Left lung (tissue), 14 donors: ENCODE measurements at places on chromosomes 5 and 9. TPM values are rescaled to one million over a fixed set of nuclear protein-coding genes. Genes with fewer than 3 reads are reported as not detected.
A peak's percentile ranks its signal among the peaks of the same experiment; 100 is the strongest.

DNA sequence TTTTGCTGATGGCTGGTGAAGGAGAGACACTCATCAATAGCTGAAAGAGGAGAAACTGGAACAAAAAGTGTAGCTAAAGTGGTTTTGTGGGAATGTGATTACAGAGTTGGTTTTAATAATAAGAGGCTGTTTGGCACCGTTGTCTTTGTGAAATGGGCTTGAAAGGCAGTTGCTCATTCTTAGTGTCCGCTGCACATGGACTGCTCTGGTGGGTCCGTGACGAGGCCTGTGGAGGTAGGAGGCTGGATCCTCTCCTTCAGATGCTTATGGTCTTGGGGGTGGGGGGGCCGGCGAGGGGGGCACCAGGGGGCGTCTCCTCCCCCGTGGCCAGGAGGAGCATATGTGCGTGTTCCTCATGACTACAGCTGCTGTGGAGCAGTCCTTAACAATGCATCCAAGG is 29.8 kb downstream of the FUBP3 start:
- H3K4me1 ChIP-seq: no peaks in the 10 kb centered on the region
- no peak for DNase-seq
- H3K36me3 ChIP-seq: no peaks in the 10 kb centered on the region

DNA sequence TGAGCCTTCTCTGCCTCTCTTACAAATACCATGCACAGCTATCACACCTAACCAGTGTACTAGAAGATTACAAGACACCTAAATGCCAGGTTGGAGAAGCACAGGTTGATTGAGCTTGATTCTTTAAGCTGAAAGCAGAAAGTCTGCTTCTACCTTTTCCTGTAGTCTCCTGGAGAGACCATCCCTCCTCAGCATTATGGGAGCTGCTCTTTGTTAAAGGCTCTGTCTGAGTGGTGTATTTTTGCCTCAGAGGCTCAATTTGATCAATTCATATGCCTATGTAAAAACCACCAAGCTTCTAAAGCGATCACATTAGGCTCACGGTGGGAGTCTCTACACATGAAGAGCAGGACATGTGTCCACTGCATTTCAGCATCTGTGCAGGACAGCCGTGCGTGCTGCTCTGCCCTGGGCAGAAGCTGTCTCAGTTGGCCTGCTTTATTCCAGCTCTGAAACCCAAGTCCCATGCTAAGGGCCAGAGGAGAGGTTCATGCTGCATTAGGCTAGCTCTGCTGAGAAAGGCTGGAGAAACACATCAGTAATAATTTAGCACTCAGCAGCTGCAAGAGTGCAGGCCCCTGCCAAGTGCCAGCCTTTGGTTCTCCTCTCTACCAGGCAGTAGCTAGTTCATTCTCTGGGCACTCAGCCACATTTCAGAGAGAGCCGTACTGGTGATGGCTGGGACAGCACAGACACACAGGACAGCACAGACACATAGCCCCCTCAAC is 41.7 kb downstream of the TMEM167A start:
- no peaks in the 10 kb centered on the region for H3K36me3 ChIP-seq
- H3K27ac ChIP-seq: no peak overlapping the region
- H3K27me3 ChIP-seq: no peaks in the 10 kb centered on the region
- DNase-seq: peak; percentile 28
- H3K4me1 ChIP-seq: no peaks in the 10 kb centered on the region

Gene ECSCR
- 25.4 TPM for total RNA-seq

Gene SPINK6
- total RNA-seq: not detected

Gene MAMDC4
- 14.7 TPM for total RNA-seq

GRCh38 chr9:114351932-114352331 is 22.3 kb downstream of the ORM2 start:
- no peak overlapping the region for H3K27ac ChIP-seq
- H3K4me3 ChIP-seq: no peak overlapping the region
- peaks cover 100% of the 10 kb centered on the region for H3K36me3 ChIP-seq
- H3K27me3 ChIP-seq: no peaks in the 10 kb centered on the region
- no peak for DNase-seq

GRCh38 chr5:94544031-94544650 is 74.3 kb downstream of the KIAA0825 start:
- no peaks in the 10 kb centered on the region for H3K36me3 ChIP-seq
- H3K27me3 ChIP-seq: no peaks in the 10 kb centered on the region
- H3K27ac ChIP-seq: no peak overlapping the region
- peaks cover 27% of the 10 kb centered on the region for H3K4me1 ChIP-seq
- no peak overlapping the region for H3K4me3 ChIP-seq

- no peaks in the 10 kb centered on the region for H3K27me3 ChIP-seq
- no peaks in the 10 kb centered on the region for H3K36me3 ChIP-seq
- H3K4me1 ChIP-seq: no peaks in the 10 kb centered on the region
- H3K27ac ChIP-seq: no peak overlapping the region
These were observed 30.5 kb downstream of the F2RL2 start for GRCh38 chr5:76592692-76593091.
